ENCODE measurements at places on chromosomes 16 and 17. TPM values are rescaled to one million over a fixed set of nuclear protein-coding genes. Genes with fewer than 3 reads are reported as not detected.

DNA sequence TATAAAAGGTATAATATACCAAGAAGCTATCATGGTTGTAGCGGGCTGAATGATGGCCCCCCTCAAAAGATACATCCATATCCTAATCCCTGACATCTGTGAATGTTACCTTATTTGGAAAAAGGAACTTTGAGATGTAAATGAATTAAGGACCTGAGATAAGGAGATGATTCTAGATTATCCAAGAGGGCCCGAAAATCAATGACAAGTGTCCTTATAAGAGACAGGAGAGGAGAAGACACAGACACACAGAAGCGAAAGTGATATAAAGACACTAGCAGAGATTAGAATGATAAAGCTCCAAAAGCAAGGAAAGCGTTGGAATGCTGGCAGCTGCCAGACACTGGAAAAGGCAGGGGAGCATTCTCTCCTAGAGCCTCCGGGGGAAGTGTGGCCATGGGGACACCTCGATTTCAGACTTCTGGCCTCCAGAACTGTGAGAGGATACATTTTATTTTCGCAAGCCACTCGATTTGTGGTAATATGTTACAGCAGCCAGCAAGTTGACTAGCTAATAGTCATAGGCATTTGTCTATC, 12.5 kb upstream of the GP1BA start:
- no peaks in the 10 kb centered on the region for H3K27me3 ChIP-seq
- H3K4me3 ChIP-seq, result no peak overlapping the region
- no peaks in the 10 kb centered on the region for H3K36me3 ChIP-seq
- H3K27ac ChIP-seq, result no peak overlapping the region
- no peak for DNase-seq

Gene CACNB1
- total RNA-seq, result 4.5 TPM

DNA sequence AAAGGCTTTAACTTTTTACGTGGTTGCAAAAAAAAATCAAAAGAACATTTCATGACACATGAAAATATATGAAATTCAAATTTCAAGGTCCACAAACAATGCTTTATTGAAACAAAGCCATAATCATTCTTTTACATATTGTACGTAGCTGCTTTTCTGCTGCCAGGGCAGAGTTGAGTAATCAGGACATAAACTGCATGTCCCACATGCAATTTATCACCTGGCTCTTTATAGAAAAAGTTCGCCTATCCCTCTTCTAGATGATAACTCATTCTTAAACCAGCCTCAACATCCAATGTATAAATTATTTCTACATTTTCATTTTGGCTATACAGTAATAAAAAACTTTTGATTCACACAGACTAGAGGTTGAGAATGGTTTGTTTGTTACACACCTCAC, 154.9 kb downstream of the AXIN2 start:
- no peaks in the 10 kb centered on the region for H3K4me1 ChIP-seq
- no peaks in the 10 kb centered on the region for H3K36me3 ChIP-seq
- H3K4me3 ChIP-seq, result no peak overlapping the region

Gene SP2
- total RNA-seq, result 16.0 TPM

Gene SLC16A13
- total RNA-seq, result 0.19 TPM

GRCh38 chr17:49201481-49201927, 8.9 kb downstream of the GNGT2 start:
- no peaks in the 10 kb centered on the region for H3K27me3 ChIP-seq

Measured in esophagus muscularis mucosa (tissue), 4 donors.